ENCODE measurements at places on chromosomes 6 and 20. TPM values are rescaled to one million over a fixed set of nuclear protein-coding genes. Genes with fewer than 3 reads are reported as not detected.

Gene PLCB4
- 22.1 TPM for total RNA-seq

Gene LY6G6F
- not detected for total RNA-seq

Gene DXO
- 20.1 TPM for total RNA-seq

Gene PPP1R11
- 17.8 TPM for total RNA-seq

Gene ERMARD
- 28.4 TPM for total RNA-seq

Gene SLC13A3
- total RNA-seq = 13.5 TPM

Gene CNPY3
- total RNA-seq = 41.0 TPM

All from metanephros (tissue), 2 donors.